ENCODE measurements at places on chromosomes 11 and 22.

DNA sequence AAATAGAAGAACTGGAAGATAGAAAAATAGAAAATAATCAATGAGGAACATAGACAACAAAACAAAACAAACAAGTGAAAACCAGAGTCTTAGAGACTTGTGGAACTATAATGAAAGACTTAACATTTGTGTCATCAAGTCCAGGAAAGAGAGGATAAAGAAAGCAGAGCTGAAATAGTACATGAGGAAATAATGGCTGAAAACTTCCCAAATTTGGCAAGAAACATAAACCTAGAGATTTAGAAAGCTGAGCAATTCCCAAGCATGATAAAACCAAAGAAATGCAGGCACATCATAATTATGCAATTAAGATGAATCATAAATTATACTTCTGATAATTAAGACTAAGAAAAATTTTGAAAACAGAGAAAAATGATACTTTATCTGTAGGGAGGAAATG lies 614.5 kb downstream of the ETS1 start:
- no peak for DNase-seq

- DNase-seq = no peak
These were observed 12.8 kb upstream of the PRR5 start for GRCh38 chr22:44689173-44689572.

GRCh38 chr11:45806937-45807791 lies 2.2 kb downstream of the SLC35C1 start:
- DNase-seq = no peak

- no peak for DNase-seq
These were observed 1.7 kb downstream of the CTSD start for GRCh38 chr11:1761857-1762536.

- no peak for DNase-seq
These were observed 32.2 kb downstream of the PARVA start for GRCh38 chr11:12409621-12410005.

DNA sequence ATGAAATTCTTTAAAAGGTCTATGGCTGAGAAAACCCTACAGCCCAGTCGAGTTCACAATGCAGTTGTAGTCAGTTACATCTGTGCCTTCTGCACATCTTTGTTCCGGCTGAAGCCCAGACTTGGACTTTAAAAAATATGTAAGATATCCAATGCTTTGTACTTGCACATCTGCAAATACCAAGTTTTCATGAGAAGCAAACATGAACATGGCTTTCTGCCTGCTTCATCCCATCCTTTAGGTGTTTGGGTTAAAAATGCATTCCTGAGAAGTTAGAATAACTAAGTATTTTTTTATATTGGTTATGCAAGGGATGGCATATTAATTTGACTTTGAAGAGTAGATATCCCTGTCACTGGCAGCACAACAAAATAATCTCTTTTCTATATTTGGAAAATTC lies 528.4 kb downstream of the METTL15 start:
- DNase-seq = no peak

- DNase-seq = no peak
These were observed 62.7 kb downstream of the APOL3 start for GRCh38 chr22:36097880-36098279.

DNA sequence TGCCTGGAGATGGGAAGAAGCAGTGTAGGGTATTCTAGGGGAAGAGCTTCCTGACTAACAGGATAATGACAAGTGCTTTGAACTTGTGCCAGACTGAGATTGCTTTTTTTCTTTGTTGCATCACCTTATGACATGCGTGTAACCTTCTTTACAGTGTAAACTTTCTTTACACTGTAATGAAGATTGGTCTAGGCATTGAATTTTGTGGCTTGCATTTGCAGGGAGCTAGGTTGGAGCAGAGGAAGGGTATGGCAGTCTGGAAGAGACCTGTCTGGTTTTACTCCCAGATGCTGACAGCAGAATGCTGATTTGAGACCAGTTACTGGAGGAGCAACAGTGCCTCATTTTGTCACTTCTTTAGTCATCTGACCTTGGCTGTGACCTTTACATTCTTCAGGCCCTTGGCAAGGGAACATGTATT lies 5.6 kb downstream of the DDB2 start:
- DNase-seq = no peak

All from SK-N-SH (cell line).